ENCODE measurements at places on chromosomes 5 and 9.

DNA sequence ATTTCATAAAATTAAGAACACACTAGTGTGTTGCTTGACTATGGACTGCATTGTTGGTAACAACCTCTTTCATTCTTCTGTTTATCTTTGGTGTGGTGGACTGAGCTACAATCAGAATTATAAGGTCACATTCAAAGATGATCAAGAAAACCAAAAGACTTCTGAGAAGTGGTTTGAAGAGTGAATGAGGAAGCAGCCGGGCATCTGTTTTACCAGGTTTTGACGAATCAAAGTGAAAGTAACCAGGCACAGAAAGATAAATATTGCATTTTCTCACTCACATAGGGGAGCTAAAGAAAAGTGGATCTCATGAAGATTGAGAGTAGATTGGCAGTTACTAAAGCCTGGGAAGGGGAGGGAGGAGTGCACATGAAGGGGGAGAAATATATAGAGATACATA, 589.1 kb downstream of the ZNF608 start:
- DNase-seq, result no peak

DNA sequence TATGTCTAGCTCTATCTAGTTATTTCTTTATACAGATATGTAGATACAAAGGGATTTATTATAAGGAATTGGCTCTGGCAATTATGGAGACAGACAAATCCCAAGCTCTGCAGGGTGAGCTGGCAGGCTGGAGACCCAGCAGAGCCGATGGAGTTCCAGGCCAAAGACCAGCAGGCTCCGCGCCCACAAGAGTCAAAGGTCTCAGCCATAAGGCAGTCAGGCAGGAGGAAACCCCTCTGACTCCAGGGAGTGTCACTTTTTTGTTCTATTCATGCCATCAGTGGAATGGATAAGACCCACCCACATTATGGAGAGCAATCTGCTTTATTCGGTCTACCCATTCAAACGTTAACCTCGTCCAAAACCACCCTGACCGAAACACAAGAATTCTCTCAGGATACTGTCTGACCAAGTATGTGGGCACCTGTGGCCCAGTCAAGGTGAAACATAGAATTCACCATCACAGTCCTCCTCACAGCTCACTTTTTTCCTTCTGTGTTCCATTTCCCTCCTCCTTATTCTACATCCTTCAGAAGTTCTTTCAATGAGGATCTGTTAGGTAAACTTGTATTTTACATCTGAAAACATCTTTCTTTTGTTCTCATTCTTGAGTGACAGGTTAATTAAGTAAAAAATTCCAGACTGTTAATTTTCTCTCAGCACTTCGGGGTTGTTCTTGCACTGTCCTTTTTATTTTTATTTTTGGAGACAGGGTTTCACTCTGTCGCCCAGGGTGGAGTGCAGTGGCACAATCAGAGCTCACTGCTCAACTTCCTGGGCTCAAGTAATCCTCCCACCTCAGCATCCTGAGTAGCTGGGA, 21.2 kb downstream of the RNF130 start:
- no peak for DNase-seq

DNA sequence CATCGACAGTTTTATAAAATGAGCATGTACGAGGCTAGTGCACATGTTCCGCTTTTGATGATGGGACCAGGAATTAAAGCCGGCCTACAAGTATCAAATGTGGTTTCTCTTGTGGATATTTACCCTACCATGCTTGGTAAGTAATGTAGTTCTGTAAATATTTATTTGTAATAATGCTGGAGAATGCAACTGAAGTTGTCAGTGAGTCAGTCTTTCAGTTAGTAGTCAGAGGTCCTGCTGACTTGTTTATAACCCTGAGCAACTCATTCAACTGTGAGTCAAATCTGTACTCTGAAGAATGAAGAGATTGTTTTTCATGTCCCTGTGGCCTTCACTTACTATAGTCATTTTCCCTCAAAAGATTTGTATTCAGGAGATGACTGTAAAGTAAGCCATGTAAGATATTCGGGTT, 28.4 kb upstream of the GPR150 start:
- no peak for DNase-seq

GRCh38 chr9:27151693-27152404, 42.8 kb downstream of the TEK start:
- DNase-seq, result no peak

DNA sequence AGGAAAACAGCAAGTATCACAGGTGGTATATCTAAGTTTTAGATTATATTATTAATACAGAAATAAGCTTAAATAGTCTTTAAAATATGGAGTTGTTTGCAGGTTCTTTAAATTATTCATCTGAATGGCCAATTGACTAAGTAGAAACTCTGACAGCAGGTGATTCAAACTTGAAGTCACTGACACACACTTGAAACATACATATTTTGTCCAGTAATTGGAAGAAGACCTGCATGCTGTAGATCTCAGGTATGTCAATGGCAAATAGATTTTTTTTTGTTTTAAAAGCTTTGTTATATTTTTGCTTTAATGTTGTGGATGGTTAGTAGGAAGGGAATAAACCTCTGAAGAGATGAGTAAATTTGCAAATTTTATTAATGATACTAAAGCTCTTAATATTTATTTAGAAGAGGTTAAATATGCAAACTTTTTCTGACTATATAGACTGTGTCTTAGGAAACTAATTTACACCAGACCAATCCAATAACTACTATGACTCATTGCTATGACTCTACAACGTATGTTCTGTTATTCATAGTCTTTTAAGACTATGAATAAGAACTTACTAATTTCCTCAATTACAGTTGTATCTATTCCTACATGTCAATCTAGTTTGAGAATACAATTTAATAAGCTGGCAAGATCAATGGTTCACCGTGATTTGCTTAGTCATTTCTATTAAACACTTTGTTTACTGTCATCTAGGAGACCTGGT, 53.9 kb upstream of the RORB start:
- DNase-seq, result no peak

- DNase-seq, result no peak
These were observed 213.1 kb upstream of the ACO1 start for GRCh38 chr9:32171339-32171738.

DNA sequence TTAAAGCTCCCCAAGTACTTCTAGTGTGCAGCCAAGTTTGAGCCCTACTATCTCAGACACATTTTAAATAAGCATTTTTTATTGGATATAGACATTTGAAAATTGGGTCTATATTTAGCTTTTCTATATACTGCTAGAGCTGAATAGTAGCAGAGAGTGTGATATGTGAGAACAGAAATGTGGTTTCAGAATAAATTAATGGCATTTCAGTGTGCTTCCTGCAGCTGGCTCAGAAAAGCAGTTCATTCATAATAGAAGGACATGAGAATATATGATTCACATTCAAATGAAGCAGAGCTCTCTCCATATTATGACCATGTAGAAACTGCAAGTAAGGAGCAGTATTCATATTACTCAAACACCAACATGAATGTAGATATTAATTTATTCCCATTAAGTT, 464.0 kb downstream of the PTPRD start:
- no peak for DNase-seq

- DNase-seq, result no peak
These were observed 29.5 kb downstream of the S1PR3 start for GRCh38 chr9:89020754-89021153.

DNA sequence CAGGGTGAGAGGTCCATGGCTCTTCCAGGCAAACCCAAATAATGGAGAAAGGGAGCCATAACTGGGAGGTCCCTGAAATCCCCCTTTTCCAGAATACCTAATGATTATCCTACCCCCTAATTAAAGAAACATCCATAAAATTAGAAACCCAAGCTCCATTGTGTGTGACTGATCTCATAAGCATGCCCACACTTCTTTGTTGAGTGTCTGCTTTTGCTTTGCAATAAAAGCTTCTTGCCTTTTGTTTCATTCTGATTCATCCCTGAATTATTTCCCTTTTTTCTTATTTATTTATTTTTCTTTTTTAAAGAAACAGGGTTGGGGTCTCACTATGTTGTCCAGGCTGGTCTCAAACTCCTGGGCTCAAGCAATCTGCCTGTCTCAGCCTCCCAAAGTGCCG, 33.1 kb downstream of the BTF3 start:
- DNase-seq, result no peak

DNA sequence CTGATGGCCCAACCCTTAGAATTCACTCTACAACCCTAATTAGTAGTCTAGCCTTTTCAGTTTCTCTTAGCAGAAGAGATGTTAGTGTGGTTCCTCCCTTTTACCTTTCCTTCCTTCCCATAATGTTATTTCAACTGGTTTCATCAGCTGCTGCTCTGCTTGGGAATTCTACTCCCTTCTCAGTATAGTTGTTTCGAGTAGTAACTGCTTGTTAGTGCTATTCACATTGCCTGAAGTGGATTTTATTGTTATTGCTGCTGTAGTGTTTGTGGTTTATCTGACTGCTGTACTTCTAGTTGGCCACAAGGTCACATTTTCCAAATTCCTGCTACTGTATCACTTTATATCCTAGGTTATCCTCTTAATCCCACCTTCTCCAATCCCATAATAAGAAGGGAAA, 29.7 kb downstream of the SMIM15 start:
- DNase-seq, result no peak

DNA sequence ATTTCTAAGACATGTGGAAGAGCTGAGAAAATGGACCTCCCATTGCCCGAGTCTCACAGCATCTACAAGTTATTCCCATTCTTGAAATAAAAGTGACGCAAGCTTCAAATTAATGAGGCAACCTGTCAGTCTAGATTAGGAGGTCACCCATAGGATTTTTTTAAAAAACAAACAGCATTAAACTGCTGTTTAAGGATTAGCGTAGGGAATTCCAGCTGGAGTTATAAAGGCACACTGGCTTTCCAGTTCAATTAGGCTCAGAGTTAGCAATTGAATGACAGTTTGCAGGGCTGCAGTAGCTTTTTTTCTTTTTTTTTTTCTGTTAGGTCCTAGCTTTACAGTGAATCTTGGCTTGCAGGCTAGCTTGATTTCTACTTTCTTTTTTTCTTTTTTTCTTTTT, 16.2 kb downstream of the PRKACG start:
- no peak for DNase-seq

- no peak for DNase-seq
These were observed 119.8 kb downstream of the GABRG2 start for GRCh38 chr5:162187371-162187770.

DNA sequence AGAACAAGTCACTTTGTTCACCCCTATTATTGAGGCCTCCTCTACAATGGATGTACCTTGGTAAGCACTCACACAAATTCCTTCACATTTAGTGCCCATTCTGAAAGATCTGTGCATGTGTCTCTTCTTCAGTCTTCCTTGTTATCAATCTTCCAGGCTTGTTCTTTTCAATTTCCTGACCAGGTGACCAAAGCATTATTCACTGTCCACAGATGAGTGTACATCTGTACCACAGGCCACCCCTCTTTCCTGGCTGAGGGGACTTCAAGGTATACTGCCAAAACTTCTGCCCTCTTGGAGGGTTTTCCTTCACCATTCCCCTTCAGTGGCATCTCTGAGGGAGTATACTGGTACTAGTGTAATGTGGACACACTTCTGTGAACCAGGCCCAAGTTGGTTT, 25.5 kb upstream of the STOM start:
- no peak for DNase-seq

DNA sequence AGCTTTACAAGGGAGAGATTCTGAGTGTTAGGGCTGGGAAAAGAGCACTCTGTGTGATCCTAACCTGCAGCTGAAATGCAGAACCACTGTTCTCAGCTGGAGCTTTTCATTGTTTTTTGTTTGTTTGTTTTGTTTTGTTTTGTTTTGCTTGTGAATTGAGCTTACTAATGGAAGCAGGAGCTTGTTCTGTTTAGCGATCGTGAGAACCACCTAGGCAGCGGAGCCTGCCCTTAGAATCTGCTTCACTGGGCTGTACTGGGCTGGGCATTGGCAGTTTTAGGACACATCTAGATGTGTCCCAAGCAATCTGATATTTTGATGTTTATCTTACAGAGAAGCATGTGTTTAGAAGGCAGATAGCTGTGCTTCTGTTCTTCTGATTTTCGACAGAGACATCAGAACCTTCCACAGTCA, 14.3 kb downstream of the SYK start:
- no peak for DNase-seq

GRCh38 chr5:123436201-123436600, 13.0 kb upstream of the CEP120 start:
- no peak for DNase-seq

- no peak for DNase-seq
These were observed 639.2 kb downstream of the NR2F1-AS1 start for GRCh38 chr5:92941806-92942205.

- DNase-seq, result no peak
These were observed 142.9 kb downstream of the DIRAS2 start for GRCh38 chr9:90499761-90500160.

- DNase-seq, result peak; percentile 30
These were observed 53.5 kb downstream of the RGS3 start for GRCh38 chr9:113516840-113517577.

DNA sequence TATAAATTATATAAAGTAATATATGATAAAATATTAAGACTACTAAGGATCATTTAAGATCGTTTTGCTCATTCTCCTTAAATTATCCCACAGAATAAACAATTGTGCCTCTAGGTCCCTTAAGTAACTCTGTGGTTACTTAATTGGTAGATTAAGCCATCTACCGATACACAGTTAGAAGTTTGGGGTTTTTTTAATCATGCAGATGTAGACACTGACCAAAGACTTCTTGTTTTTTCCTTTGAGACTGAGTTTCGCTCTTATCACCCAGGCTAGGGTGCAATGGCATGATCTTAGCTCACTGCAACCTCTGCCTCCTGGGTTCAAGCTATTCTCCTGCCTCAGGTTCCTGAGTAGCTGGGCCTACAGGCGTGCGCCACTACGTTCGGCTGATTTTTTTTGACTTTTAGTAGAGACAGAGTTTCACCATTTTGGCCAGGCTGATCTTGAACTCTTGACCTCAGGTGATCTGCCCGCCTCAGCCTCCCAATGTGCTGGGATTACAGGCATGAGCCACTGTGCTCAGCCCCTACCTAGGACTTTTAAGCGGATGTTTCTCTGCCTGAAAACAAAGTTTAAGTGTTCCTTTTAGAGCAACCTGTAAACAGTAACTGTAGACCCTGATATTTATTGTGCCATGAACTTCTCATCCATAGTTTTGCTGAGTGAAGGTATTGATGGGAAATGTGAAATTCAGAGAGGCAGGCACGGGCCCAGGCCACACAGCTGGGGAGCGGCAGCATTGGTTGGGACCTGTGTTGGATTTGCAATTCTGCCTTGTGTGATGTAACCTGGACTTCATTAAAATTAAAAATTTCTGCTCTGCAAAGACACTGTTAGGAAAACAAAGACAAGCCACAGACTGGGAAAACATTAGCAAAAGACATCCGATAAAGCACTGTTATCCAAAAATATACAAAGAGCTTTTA, 11.6 kb downstream of the CEL start:
- DNase-seq, result no peak

GRCh38 chr5:417301-418161, 25.4 kb upstream of the EXOC3 start:
- DNase-seq, result no peak

DNA sequence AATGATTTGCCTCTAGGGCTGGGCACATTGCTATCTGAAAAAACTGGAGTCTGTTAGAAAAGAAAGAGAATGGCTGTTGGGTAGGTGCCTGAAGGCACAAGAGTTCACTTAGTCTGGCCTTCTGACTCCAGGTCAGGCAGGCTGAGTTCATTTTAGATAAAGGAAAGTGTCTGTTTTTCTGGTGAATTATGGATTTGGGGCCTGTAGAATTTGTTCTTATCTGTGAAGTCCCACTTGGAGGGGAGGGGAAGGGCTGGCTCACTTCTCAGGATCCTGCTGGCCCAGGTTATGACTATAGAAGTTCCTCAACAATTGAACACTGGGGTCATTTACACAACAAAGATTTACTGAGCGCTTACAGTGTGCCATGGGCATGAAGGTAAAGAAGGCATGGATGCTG, 11.5 kb upstream of the SEPTIN8 start:
- DNase-seq, result no peak

- DNase-seq, result no peak
These were observed 93.0 kb downstream of the MAMDC2 start for GRCh38 chr9:70136632-70137031.

Measured in stimulated activated CD8-positive, alpha-beta memory T cell treated with anti-CD3 and anti-CD28 coated beads, Interleukin-7, amount 100 ng/mL, for 1 hour (primary cell).